HuH-7 (cell line): ENCODE measurements at places on chromosomes 6 and 20.
A peak's percentile ranks its signal among the peaks of the same experiment; 100 is the strongest.

GRCh38 chr6:153135681-153136080, 4.6 kb upstream of the RGS17 start:
- DNase-seq: no peak

DNA sequence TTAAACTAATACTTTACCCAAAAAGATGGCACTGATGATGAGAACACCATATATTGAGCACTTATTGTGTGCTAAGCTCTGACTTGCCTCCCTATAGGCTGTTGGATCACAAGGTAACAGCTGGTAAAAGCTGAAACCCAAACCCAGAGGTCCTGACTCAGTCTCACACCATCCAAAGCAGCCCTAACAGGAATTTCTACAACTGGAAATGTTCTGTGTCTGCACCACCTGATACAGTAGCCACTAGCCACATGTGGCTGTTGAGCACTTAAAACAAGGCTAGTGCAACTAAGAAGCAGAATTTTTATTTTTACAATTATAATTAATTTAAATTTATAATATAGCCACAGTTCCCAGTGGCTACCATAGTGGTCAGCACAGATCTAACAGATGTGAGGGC, 15.6 kb upstream of the MATN4 start:
- no peak for DNase-seq

DNA sequence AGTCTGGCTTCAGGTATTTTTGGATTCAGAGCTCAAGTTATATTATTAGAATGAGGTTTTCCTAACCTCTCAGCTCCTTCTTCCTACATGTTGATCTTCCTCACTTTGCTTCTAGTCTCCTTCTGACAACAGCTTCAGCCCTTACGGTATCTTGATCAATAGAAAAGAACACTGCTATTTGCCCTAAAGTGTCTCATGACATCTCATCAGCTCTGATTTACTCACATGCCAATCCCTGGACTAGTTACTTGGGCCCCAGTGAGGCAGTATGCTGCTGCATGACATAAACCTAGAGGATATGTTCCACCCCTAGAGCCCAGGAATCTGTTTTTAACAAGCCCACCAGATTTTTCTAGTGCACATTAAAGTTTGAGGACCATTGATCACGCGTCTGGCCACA, 110.3 kb downstream of the UNC5CL start:
- DNase-seq: no peak

- DNase-seq: no peak
Observed at GRCh38 chr6:111342913-111343312, 140.1 kb downstream of the REV3L start.

DNA sequence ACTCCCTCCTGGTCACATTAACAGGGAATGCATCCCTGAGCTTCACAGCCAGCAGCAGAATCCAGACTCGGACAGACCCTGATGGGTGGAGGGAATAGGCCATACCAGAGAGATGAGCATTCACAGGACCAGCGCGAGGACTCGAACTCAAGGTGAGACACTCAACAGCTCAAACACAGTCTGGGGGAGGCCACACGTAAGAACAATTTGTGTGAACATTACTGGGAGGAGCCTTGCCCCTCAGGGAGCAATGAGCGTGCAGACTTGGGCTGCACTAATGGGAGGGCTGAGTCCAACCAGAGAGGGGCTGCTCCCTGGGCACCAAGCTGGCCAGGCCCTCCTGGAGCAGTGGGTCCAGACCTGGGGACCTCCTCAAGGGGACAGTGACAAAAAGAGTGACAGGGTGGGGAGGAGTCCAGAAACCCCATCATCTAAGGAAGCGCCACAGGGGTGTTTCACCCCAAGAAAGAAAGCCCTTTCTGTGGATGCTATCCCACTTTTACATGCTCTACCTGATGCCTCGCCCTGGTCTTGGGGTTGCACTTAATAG, 118.4 kb downstream of the MRPL14 start:
- DNase-seq: no peak

GRCh38 chr6:132598473-132598872, 8.9 kb upstream of the TAAR5 start:
- peak; percentile 51 for DNase-seq

DNA sequence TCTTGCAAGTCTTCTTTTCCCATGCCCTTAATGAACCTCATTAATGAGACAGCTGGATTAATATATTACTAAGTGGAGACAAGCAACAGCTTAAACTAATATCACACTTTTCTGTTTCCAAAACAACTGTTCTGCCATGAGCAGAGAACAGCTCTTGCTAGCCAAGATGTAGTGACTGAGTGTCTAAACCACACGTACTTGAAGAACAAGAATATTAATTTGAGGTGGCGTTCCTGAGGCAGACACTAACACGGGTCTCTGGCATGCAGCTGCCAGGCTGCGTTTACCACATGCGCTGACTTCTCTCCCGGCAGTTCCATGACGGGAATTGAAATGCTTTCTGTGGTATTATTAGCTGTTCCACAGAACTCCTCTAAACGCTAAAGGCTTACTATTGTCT, 80.6 kb downstream of the FNDC1 start:
- DNase-seq: no peak

GRCh38 chr6:41446132-41446531, 100.0 kb upstream of the FOXP4 start:
- no peak for DNase-seq

GRCh38 chr6:125596020-125596419, 153.4 kb upstream of the HEY2 start:
- DNase-seq: no peak

- no peak for DNase-seq
Observed at GRCh38 chr6:154542747-154543146, 32.3 kb upstream of the CNKSR3 start.

- no peak for DNase-seq
Observed at GRCh38 chr20:845941-846893, 12.7 kb downstream of the FAM110A start.

GRCh38 chr6:108518714-108519576, 41.8 kb upstream of the FOXO3 start:
- DNase-seq: peak; percentile 42

DNA sequence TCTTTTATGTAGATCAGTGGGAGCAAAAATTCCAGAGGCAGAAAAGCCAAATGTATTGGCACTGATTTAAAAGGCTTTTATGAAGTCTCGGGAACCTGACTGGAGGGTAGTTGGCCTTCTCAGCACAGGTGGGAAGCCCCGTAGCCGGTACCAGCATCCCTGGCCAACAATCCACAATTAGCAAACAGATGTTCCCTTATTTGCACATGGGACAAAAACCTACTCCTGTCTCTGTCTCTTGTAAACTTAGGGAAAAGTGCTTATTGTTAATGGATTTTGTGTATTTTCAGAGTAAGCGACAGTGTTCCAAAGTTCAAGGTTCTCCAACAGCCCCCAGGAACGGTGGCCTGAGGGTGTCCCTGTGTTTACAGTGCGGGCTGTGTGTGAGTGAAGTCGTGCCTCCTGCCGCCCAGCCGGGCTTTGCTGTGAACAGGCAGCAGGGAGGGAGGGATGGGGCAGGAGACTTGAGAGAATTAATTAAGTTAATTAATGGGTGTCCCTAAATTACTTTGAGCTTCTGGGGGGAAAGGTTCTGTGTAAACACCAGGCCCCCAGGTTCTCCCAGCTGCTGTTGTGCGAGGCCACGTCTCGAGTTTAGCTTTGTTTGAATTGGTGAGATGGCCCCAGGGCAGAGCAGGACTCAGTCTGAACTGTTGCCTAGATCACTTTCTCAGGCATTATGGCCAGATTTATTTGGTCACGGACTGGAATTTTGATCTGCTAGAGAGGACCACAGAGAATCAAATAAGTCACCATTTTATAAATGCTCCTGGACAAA, 3.9 kb downstream of the SYNJ2 start:
- DNase-seq: peak; percentile 70

DNA sequence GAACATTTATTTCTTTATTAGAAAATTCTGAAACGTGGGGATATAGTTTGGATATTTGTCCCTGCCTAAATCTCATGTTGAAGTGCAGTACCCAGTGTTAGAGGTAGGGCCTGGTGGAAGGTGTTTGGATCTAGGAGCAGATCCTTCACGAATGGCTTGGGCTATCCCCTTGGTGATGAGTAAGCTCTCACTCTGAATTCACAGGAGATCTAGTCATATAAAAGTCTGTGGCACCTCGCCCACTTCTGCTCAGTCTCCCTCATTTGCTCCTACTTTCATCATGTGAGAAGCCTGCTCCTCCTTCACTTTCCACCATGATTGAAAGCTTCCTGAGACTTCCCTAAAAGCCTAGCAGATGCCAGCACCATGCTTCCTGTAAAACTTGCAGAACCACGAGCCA, 96.8 kb upstream of the GJE1 start:
- no peak for DNase-seq

DNA sequence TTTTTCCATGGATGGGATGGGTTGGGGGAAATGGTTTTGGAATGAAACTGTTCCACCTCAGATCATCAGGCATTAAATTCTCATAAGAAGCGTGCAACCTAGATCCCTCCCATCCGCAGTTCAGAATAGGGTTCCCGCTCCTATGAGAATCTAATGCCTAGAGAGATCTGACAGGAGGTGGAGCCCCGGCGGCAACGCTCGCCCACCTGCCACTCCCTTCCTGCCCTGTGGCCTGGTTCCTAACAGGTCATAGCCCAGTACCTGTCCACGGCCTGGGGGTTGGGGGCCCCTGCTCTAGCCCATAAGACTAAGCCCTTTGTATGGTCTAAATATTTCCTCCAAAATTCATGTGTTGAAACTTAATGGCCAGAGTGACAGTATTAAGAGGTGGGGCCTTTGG, 92.3 kb upstream of the SALL4 start:
- DNase-seq: no peak

DNA sequence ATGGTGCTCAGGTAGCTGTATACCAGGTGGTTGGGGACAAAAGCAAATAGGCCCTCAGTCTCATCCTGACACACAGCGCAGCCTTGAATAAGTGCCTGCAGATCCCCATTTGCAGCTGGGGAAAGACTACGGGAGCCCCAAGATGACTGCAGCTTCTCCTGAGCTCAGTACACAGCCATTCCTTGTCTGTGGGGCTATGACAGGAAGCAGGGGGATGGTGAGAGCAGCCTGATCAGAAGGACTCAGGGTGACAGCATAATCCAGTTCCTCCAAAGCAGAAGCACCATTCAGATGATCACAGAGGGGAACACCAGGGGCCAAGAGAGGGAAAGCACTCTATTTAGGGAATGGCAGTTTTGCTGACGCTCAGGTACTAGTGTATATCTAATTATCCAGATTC, 104.8 kb upstream of the MOCS1 start:
- no peak for DNase-seq
